NCI-H82 (cell line): ENCODE measurements at places on chromosomes 3 and 15.

DNA sequence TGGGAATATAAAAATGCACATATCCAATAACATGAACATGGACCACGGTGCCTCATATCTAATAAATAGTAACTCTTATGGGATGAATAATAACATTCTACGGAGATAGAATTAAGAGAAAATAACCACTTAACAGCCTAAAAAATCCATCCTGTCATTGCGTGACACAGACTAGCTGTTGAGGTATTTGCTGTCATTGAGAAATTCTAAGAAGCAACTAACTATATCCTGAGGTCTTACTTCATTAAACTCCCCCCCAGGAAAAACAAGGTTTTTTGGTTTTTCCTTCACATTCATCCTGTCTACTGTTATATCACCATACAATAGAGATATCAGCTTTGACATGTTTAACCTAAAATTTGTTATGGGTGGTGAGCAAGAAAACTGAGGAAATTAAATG, 14.3 kb downstream of the CEP152 start:
- no peak for DNase-seq

DNA sequence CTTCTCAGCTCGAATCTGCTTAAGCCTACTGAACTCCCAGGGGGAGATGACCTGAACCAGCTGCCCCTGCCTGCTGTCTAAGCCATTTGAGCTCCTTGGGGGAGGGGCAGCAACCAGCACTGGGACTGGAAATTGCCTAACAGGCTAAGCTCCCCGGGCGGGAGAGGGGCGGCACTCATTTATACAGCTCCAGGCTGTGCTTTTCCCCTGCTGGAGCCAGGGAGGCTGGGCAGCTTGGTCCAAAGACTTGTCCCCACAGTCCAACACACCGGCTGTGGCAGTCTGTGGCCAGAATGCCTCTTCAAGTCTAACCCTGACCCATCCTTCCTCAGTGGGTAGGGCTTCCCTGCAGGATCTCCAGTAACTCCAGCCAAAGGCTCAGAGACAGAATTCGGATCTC, 1241.5 kb downstream of the ROBO2 start:
- DNase-seq, result peak; percentile 98

GRCh38 chr15:27842526-27842925, 256.6 kb downstream of the OCA2 start:
- no peak for DNase-seq

GRCh38 chr15:41435037-41435786, 18.3 kb downstream of the RTF1 start:
- DNase-seq, result no peak

- no peak for DNase-seq
Measured at GRCh38 chr3:84275532-84275931, 683.3 kb upstream of the CADM2 start.

GRCh38 chr3:64715211-64715982, 27.6 kb upstream of the ADAMTS9 start:
- no peak for DNase-seq

DNA sequence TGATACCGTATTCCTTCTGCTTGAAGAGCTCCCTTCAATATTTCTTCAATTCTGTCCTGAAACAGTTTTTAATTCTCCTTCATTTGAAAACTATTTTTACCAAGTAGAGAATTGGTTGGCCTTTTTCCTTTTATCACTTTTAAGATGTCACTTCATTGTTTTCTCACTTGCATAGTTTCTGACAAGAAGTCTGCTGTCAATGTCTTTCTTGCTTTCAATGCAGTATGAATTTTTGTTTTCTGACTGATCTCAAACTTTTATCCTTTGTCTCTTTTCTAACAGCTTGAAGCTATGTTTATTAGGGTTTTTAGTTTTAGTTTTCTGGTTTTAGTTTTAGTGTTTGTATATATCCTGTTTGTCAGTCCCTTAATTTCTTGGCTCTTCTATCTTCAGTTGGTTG, 364.8 kb upstream of the TPRG1 start:
- no peak for DNase-seq

- no peak for DNase-seq
Measured at GRCh38 chr3:48798998-48799397, 48.7 kb downstream of the PRKAR2A start.

GRCh38 chr3:141853081-141853601, 23.3 kb upstream of the ATP1B3 start:
- no peak for DNase-seq

DNA sequence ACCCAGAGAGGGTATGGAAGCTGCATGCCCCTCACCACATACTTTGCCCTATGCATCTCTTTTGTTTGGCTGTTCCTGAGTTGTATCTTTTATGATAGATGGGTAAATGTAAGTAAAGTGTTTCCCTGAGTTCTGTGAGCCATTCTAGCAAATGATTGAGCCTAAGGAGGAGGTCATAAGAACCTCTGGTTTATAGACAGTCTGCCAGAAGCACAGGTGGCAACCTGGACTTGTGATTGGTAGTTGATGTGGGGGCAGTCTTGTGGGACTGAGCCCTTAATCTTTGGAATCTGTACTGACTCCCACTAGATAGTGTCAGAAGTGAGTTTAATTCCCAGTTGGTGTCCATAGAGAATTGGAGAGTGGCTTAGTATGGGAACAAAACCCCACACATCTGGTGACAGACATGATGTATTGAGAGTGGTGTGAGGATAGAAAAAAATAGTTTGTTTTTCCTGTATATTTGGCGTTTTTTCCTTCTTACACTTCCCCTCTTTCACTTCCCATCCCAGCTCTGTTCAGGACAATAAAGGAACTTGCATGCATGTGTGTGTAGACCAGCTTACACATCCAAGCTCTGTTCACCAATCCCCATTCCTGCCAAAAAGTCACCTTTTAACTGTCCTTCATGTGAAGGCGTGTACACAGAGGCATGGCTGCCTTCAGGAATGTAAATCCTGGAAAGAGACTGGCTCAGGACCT, 38.1 kb upstream of the SPPL2A start:
- DNase-seq, result peak; percentile 30

GRCh38 chr15:71302861-71303410, 187.7 kb downstream of the THSD4 start:
- no peak for DNase-seq

- no peak for DNase-seq
Measured at GRCh38 chr15:53564647-53565046, 194.8 kb downstream of the WDR72 start.

DNA sequence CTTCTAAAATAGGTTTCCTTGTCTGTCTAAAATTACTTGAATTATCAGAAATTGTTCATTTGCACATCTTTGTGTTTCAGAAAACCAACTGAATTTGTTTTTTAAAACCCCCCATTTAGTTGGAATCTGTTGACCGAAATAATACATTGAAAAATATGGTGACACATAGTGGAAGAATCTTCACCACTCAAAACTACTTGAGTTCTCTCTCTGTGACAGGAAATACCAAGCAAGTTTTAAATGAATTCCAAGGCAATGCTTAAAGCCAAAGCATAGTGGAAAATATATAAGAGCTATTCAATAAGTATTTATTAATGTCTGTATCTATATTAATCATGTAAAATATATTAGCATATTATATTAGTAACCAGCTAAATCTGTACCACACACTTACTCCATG, 224.9 kb upstream of the COL8A1 start:
- DNase-seq, result no peak

DNA sequence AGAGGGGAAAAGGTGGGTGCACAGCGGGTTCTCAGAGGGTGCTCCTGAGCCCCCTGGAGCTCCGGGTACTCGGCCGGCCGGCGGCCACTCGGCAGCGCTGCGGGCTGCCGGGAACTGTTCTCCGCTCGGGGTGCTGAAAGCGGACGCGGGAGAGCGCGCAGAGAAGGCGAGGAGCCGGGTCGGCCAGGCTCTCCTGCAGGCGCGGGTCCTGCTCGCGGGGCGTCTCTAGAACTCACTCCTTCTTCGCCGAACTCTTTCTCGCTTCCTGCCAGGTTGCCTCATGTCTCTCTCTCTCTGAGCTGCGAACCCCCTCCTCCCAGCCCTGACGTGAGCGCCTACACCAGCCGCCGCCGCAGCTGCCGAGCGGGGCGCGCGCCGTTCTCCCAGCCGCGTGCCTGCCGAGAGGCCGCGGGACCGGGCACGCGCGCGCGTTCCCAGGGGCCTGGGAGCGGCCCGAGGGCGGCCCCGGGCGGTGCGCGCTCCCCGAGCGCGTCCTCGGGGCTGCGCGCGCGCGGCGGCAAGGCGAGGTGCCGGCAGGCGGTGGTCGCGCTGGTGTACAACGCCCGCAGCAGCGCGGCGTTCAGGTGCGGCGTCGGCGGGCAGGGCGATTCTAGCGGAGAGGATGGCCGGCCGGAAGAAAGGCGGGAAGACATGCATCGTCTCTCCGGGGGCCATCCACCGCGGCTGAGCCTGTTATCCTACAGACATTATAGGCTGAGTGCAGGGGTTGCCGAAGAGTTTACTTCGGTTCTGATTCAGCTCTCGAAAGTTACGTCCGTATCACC, at the start of gene PEX5L:
PEX5L (minus strand) TSS at position 267 of the 785 bp plus-strand sequence. CDS start 338 bp downstream, outside the sequence.
- DNase-seq, result peak; percentile 98

GRCh38 chr3:37588758-37589157, 272.9 kb upstream of the CTDSPL start:
- DNase-seq, result no peak

DNA sequence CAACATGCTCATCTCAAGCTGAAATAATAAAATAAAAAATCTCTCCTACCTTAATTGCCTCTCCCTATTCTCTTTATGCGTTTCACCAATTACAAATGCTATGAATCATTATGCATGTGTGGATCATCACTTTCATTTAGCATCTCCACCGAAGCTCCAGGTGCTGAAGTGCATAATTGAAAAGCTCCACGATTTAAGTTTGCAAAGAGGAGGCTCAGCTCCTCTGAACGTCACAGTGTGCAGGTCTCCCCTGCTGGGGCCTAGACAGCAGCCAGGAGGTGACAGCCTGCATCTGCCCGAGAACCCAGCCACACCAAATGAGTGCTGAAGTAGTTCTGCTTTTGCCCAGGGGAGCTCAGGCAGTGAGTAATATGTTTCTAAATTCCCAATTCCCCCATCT, 60.5 kb upstream of the GLCE start:
- DNase-seq, result peak; percentile 48

DNA sequence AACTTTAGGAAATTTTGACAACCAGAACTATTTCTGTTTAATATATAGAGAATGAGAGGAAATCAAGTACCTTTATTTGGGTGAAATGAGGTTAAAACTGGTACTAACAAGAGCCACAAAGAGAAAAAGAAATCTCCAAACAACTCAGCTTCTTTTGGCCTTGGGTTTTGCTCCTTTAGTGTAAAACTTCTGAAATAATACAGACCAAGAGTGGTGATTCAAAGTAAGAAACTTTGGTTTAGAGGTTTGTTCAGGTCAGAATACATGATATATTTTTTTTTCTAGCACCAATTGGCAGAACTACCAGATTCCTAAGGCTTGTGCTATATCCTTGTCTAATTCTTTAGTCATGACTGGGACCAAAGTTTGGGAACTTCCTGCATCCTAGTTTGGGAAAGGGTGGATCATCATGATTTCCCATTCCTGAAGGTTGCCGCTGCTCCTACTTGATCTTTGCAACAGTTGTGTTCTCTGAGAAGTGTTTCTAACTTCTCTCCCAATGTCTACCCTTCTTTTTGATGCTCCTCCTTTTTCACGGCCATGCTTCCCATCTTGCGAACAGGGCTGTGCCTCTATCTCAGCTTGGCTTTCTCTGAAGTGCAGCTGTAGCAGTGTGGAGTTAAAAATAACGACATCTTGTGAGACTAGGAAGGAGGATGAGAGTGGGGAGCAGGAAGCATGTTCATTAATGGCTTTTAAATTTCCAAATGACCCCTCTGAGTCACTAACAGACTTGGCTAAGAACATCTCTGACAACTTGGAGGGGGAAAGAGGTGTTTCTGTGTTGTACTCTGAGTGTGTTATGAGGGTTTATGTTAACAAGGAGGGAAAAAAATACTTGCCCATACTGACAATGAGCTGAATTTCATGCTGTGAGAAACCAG, 87.7 kb downstream of the KCNAB1 start:
- DNase-seq, result no peak

GRCh38 chr15:79154483-79155135, 64.0 kb upstream of the RASGRF1 start:
- no peak for DNase-seq

- no peak for DNase-seq
Measured at GRCh38 chr3:122774564-122774963, 19.1 kb downstream of the HSPBAP1 start.

DNA sequence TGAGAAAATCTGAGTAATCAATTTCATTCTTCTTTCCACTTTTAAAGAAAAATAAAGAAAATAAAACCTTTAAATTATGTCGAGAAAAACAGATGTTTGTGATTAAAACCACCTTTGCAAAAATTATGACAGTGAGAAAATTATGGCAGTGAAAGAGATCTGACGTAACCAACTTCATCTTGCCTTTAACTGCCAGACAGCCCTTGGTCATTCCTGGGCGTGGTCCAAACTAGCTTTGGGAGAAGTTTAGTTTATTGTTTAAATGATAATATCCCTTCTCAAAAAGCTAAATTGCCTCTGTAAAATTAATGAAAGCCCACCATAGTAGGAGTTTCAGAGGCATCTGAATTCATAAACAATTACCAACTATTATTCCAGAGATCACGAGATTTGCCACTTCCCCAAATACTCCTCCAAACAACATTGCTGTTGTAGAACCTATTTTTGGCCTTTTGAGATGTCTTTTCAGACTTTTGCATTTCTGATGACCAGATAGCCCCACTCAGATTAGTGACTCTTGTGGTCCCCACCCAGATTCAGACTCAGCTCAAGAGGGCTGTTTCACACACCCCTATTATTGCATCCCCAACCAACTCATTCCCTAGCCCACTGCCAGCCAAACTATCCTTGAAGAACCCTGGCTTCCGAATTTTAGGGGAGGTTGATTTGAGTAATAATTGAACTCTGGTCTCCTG, 664.4 kb upstream of the CBLB start:
- no peak for DNase-seq

DNA sequence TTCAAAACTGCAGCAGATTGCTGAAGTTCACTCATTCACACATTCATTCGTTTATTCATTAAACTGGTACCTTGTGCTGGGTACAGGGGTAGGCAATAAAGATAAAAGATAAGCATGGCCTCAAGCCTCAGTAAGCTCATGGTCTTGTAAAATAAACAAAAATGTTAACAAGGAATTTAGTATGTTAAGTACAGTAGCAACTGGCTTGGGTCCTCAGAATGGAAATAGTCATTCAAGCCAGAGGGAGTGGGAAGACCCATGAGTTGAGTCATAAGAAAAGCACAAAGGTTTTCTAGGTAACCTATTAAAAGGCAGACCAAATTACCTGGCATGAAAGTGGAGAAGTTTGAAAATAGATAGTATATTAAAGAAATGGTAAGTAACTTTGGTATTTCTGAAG, 163.3 kb downstream of the CDIN1 start:
- no peak for DNase-seq

GRCh38 chr3:133931084-133931483, 35.4 kb upstream of the RAB6B start:
- no peak for DNase-seq
